ENCODE measurements at places on chromosomes 5 and 9. TPM values are rescaled to one million over a fixed set of nuclear protein-coding genes. Genes with fewer than 3 reads are reported as not detected.

ZCCHC7 gene
- polyA plus RNA-seq, result 40.2 TPM

PAIP2 gene
- 359 TPM for polyA plus RNA-seq

SECISBP2 gene
- polyA plus RNA-seq, result 21.2 TPM

ANGPTL2 gene
- polyA plus RNA-seq, result not detected

PCDHA9 gene
- not detected for polyA plus RNA-seq

COL27A1 gene
- polyA plus RNA-seq, result 0.14 TPM

TAF11L5 gene
- polyA plus RNA-seq, result not detected

MORN5 gene
- polyA plus RNA-seq, result not detected

SPATA31C1 gene
- not detected for polyA plus RNA-seq

RALGPS1 gene
- polyA plus RNA-seq, result 0.83 TPM

ABHD17B gene
- polyA plus RNA-seq, result 25.8 TPM

GPR21 gene
- polyA plus RNA-seq, result not detected

CER1 gene
- not detected for polyA plus RNA-seq

SHISAL2B gene
- not detected for polyA plus RNA-seq

GPR150 gene
- 2.1 TPM for polyA plus RNA-seq

GRXCR2 gene
- polyA plus RNA-seq, result not detected

DBH gene
- not detected for polyA plus RNA-seq

PPP3R2 gene
- polyA plus RNA-seq, result not detected

CEP72 gene
- polyA plus RNA-seq, result 6.4 TPM

PSIP1 gene
- 163 TPM for polyA plus RNA-seq

AHRR gene
- 0.23 TPM for polyA plus RNA-seq

DAPK1 gene
- polyA plus RNA-seq, result 0.55 TPM

RNF224 gene
- not detected for polyA plus RNA-seq

ABCA1 gene
- polyA plus RNA-seq, result not detected

BARX1 gene
- polyA plus RNA-seq, result not detected

SLC6A18 gene
- not detected for polyA plus RNA-seq

GFPT2 gene
- polyA plus RNA-seq, result not detected

MYMK gene
- polyA plus RNA-seq, result not detected

CFAP77 gene
- polyA plus RNA-seq, result not detected

DPH7 gene
- polyA plus RNA-seq, result 26.2 TPM

ADRB2 gene
- polyA plus RNA-seq, result 12.9 TPM

CENPP gene
- polyA plus RNA-seq, result 3.0 TPM

DHFR gene
- polyA plus RNA-seq, result 0.82 TPM

JAKMIP2 gene
- polyA plus RNA-seq, result 3.1 TPM

PAEP gene
- not detected for polyA plus RNA-seq

HSPB3 gene
- not detected for polyA plus RNA-seq

KIF20A gene
- not detected for polyA plus RNA-seq

C9orf153 gene
- polyA plus RNA-seq, result not detected

CNTNAP3B gene
- polyA plus RNA-seq, result not detected

FAM221B gene
- polyA plus RNA-seq, result not detected

RNF130 gene
- 23.2 TPM for polyA plus RNA-seq

CDH9 gene
- polyA plus RNA-seq, result not detected

SPAG8 gene
- 2.2 TPM for polyA plus RNA-seq

CRHBP gene
- not detected for polyA plus RNA-seq

GLDC gene
- 0.62 TPM for polyA plus RNA-seq
